CD4-positive, alpha-beta T cell (primary cell): ENCODE measurements at places on chromosomes 5 and 9.

DNA sequence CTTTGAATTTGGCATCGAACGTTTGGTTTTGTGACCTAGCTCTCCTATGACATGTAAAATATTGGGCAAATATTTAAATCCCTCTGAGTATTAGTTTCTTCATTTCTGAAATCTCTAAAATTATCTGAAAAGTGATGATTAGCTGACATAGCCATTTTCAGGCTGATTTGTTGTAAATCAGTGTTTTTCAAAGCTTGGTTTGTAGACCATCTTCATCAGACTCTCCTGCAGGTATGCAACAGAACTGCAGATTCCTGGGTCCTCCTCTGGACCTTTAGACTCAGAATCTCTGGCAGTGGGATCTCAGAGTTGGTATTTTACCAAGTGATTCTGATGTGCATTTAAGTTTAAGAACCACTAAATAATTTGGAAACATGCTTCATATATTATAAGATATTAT is 38.9 kb upstream of the NMUR2 start:
- no peak for DNase-seq

DNA sequence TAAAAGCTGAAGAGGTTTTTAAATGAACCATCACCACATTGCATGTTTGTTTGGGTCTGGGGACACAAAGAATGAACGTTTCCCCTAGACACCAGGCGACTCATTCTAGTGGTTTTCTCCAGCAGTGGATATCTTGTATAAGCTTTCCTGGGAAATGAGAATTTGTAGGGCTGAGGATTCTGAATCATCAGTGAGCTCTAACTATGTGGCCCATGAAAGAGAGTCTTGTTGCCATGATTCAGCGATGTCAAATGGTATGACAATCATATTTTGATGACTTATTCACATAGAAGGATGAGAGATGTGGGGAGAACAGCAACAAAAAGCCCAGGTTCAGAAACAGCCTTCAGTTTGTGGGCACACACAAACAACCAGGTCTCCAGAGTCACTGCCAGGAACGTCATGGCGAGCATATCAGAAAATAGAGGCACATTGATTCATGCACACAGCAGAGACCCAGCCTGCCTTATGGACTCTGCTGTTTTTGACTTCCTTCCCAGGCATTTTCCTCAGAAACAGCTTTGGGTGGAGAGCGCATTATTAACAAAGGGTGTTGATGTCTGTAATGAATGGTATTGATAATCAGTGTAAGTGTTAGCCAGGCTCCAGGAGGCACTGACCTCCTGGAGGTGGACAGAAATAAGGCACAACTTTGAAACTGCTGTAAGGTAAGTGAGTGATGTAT is 13.3 kb downstream of the ZNF474 start:
- DNase-seq, result no peak

DNA sequence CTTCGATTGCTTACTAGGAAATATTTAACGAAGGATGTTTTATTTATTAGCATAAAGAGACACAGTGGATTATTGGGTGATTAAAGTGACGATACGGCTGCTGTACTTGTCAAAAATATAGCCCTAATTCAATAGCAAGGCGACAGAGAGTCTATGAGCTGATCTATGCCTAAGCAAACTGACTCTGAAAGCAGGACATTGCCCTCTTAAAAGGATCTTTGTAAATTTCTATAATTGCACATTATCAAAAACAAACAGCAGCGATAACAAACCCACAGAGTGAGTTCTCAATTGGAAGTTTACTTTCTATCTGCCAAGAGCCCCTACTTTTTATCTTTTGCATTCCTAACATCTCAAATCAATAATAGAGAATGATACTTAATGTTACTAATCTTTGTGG is 31.4 kb downstream of the TLX3 start:
- no peak for DNase-seq

DNA sequence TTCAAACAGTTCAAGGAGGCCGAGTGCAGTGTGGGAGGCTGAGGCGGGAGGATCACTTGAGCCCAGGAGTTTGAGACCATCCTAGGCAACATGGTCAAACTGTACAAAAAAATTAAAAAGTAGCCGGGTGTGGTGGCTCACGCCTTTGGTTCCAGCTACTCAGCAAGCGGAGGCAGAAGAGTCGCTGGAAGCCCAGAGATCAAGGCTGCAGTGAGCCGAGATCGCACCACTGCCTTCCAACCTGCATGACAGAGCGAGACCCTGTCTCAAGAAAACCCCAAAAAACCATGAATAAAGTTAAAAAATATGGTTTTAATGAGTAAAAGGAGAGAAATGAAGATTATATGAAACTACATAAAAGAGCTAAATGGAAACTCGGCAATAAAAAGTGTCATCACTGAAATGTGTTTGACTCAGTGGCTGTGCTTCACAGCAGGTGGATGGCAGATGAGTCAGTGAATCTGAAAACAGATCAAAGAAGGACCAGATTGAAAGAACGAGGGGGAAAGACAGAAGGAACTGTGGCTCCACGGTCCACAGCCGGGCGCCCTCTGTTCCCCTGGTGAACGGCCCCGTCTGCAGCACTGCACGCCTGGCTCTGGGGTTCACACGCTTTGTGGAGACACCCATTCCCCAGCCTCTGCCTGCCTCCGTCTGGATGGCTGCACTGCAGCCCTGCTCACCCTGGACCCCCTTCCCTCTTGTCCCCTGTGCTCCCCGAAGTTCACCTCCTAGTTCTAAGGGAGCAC is 25.1 kb downstream of the EXD3 start:
- no peak for DNase-seq

- DNase-seq, result no peak
Observed at GRCh38 chr5:59357381-59357977, 536.0 kb downstream of the PDE4D start.

DNA sequence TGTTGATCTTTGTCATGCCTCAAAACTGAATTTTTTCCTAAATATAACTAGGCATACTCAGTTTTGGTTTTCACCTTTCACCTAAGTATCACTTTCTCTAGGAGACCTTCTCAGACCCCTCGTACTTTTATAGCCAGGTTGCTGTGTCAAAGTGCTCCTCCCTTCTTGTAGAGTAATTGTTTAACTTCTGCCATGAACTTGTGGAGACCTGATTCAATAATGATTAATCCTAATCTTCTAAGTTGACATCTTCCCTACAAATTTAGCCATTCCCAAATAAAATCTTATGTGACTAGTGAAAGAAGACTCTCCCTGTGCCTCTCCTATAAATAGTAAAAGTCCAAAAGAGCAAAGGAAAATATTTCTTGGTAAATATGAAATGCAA is 159.8 kb downstream of the SPATA31D1 start:
- no peak for DNase-seq

DNA sequence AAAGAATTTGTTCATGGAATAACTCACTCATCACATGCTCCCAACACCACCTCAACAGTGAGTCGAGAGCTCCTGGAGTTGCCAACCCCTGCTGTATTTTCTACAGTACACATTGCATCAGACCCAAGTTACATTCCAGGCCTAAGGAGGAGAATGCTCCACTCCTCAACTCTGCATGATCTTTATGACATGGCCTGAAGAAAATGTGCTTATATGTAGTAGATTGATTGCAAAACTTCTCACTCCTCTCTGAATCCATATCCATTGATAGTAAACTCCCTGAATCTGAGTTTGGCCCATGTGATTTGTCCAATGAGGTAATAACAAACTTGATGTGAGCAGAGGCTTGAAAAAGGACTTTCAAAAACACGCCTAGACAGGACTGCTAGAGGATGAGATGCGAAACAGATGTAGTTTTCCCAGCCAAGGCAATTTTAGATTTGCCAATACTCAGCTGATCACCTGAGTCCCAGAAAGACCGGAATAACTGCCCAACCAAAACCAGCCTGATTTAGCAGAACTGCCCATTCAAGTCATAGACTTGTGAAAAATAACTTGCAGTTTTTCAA is 29.0 kb upstream of the PAPPA start:
- no peak for DNase-seq

GRCh38 chr5:179051784-179052183 is 8.4 kb upstream of the ZNF354C start:
- no peak for DNase-seq

GRCh38 chr5:84239494-84239893 is 145.2 kb downstream of the EDIL3 start:
- DNase-seq, result no peak

- no peak for DNase-seq
Observed at GRCh38 chr5:82421119-82421518, 143.0 kb upstream of the RPS23 start.

- DNase-seq, result no peak
Observed at GRCh38 chr9:86854898-86855523, 92.3 kb downstream of the GAS1 start.

DNA sequence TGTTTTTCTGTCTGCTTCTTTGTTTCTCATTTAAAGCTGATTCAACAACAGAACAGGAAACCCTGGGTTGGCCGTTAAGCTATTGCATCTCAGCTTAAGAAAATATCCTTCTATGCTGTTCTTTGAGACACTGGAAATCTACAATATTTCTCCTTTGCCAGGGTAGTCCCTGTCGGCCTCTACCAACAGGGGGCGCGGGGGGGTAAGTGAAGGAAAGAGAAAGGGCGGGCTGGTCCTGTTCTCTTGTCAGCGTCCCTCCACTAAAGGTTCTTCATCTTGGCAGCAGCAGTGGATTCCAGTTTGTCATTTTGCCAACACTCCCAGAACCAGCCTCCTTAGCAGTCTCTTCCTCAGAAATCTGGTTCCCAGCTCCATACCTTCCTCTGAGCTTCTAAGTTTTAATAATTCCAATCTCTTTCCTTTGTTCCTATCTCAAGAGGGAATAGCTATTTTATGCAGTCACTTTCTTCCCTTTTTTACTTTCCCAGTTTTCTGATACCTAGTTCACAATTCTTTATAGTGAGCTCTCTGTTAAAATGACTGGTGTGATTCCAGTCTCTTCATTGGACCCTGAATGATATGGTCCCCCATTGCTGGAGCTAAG is 222.3 kb downstream of the GLIS3 start:
- peak; percentile 14 for DNase-seq

DNA sequence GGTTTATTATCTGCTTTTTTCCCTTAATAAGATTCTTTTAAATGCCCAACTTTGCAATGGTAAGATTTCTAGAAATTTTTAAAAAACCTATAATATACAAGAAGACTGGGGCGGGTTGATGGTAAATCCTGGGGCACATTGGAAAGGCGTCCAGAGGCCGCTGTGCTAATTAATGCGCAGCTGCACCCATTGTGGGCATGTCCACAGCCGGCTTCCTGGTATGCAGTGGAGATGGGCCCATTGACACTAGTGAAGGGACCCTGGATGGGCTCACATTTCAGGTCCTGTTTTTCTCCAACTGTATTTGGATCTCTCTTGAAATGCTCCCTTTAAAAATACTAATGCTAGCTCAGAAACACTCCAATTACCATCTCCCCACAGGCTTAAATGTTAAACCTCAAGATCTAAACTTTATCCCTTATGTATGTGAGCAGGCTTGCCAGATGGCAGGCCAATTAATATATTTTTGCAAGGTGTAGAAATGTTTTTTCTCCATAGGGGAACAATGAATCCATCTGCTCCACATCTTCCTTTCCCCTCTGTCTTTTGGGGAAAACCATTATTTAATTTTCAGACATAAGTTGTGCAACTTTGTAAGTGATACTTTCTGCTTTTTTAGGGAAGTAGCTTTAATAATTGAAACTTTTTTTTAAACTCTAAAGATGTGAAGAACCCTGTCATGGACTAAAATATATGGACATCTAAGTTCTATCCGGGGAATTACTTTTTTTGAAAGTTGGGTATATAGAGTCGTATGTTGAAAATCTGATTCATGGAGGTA is 177.3 kb downstream of the CD180 start:
- no peak for DNase-seq

- DNase-seq, result no peak
Observed at GRCh38 chr9:69180670-69181069, 6.6 kb downstream of the TJP2 start.

- no peak for DNase-seq
Observed at GRCh38 chr5:148397968-148398595, 14.3 kb downstream of the FBXO38 start.

DNA sequence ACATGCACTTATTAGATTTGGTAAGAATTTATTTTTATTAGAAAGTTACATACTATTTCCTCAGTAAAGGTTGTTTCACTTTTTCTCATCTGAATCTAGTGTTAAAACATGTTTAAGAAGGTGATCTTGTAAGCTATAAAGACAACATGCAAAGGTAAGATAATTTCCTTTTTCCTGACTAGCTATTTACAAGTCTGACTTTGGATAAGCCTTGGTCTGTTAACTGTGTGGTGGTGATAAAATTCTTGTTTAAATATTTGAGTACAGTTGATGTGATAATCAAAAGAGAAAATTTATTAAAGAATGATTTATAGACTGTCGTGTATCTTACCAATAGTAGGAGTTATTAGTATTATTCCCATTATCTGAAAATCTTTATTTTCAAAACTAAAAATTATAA is 36.9 kb upstream of the GPR21 start:
- no peak for DNase-seq

DNA sequence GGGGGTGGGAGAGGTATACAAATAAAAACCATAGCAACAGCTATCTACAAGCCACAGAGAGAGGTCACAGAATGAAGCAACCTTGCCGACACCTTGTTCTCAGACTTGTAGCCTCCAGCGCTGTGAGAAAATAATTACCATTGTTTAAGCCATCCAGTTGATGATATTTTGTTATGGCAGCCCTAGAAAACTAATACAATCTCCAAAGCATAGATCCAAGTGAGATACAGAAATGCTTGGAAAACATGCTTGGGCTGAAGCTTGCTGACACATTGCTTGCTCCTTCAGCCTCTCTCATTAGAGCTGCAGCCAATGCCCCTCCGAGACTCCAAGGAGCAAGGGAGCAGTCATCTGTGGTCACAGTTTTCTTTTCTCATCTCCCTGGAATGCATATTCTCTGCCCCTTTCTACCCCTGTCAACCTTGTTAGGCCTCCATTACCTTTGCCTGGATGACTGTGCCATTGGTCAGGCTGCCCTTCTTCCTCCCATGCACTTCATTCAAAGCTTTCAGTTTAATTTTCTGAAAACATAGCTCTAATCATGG is 401.4 kb upstream of the KLF4 start:
- DNase-seq, result no peak
